Stimulated activated CD4-positive, alpha-beta T cell treated with anti-CD3 and anti-CD28 coated beads, Interleukin-12 subunit alpha, Interleukin-12 subunit beta, amount 100 ng/mL, for 4 hours (primary cell): ENCODE measurements at places on chromosomes 6 and 20.

- DNase-seq = no peak
Observed at GRCh38 chr20:45085289-45085688, 15.6 kb downstream of the KCNS1 start.

GRCh38 chr20:47700327-47700726 lies 85.0 kb downstream of the SULF2 start:
- DNase-seq = no peak

DNA sequence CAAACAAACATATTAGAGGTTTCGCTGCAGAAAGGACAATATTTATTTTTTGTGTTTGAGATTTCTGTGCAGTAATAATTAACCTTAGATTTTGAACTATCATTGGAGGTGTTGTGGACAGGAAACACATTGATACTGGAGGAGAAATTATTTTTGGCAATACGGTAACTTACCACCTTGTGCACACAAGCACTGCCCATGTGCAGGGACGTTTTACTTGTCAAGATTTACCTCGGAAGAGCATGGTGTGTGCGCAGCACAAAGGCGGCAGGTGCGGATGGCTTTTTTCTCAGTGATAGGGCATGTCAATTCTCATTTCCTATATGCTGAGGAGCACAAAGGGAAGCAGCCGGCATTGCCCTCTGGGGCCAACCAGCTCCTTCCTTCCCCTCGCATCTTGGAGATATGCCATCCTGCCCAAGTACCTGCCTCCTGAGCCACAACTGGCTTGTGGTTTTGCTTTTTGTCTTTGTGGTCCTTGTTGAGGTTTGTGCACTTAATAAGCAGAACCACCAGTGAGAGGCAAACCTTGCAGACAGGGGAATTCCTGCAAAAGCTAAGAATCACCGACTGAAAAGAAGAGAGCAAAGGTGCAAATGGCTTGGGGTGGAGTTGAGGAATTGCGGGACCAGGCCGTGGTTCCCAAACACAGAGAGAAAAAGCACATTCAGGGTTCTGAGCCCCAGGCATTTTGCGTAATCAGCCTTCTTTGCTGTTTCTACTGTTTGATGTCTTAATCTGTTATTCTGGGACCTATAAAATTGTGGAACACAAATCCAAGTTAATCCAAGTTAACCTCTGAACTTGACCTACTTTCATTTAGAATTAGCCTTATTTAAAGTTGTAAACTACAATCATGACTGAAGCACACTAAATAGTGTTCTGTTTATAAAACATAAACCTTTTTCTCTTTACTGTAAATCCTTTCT lies 21.9 kb downstream of the SAMD5 start:
- no peak for DNase-seq

- no peak for DNase-seq
Observed at GRCh38 chr6:5623769-5624168, 362.5 kb downstream of the FARS2 start.

DNA sequence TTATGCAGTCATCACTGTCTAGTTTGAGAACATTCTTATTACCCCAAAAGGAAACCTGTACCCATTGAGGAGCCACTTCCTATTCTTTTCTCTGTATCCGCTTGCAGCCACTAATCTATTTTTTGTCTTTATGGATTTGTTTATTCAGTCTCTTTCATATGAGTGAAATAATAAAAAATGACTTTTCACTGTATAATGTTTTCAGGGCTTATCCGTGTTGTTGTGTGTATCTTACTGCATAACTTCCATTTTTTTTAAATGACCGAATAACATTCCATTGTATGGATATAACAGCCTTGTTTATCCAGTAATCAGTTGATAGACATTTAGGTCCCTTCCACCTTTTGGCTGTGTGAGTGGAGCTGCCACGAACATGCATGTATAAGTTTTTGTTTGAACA lies 86.6 kb downstream of the ZFAND3 start:
- no peak for DNase-seq

GRCh38 chr6:161411265-161411944 lies 137.5 kb upstream of the AGPAT4 start:
- no peak for DNase-seq
